ENCODE measurements at places on chromosomes 11 and 22. TPM values are rescaled to one million over a fixed set of nuclear protein-coding genes. Genes with fewer than 3 reads are reported as not detected.

Gene UBXN1
- total RNA-seq = 162 TPM

Gene CNTF
- total RNA-seq = 1.2 TPM

Gene DCHS1
- total RNA-seq = 1.8 TPM

Gene FAM168A
- total RNA-seq = 10.0 TPM

Gene C1QTNF5
- 0.87 TPM for total RNA-seq

Gene VSIG10L2
- total RNA-seq = not detected

Gene IRAG1
- not detected for total RNA-seq

Gene APOL4
- total RNA-seq = not detected

Gene RASSF10
- 3.0 TPM for total RNA-seq

Gene LRRC32
- total RNA-seq = 0.29 TPM

Gene DCDC1
- 0.12 TPM for total RNA-seq

Gene KIAA0930
- total RNA-seq = 33.2 TPM

DNA sequence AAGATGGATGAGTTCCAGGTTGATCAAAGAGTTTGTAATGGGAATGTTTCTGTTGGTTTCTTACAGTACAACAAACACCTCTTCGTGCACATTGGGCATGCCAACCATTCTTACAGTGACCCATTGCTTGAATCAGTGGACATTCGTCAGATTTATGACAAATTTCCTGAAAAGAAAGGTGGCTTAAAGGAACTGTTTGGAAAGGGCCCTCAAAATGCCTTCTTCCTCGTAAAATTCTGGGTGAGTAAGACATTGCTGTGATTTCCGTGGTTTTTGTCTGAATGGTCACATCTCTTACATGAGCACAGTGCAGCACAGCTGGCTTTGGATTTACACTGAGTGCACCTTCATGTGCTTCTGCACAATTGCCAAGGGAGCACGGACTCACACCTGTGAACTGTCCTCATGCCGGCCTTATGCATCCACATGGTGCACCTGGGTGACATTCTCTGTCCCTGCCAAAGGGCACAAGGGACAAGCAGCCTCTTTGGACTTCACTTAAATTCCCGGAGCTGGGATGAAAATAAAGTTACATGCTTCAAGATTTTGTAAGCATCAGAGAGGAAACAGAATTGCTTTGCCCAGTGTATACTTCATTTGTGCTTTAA is 107.1 kb upstream of the RASSF10 start:
- DNase-seq = no peak

DNA sequence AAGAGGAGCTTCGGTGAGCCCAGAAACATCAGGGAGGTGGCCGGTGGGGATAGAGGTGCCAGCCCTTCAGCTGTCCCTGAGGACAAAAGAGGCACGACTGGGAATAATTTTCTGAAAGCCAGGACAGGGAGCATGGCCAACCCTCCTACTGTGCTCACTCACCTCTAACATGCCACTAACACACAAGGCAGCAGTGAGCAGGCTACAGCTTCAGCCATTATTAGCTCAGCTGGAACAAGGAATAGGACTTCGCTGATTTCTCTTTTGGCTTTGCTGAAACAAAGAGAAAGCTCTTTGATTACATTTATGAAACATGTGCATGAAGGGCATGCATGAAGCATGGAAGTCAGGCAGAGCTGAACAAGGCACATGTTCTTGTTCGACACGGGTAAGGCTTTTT is 12.1 kb upstream of the OR10A5 start:
- DNase-seq = no peak

DNA sequence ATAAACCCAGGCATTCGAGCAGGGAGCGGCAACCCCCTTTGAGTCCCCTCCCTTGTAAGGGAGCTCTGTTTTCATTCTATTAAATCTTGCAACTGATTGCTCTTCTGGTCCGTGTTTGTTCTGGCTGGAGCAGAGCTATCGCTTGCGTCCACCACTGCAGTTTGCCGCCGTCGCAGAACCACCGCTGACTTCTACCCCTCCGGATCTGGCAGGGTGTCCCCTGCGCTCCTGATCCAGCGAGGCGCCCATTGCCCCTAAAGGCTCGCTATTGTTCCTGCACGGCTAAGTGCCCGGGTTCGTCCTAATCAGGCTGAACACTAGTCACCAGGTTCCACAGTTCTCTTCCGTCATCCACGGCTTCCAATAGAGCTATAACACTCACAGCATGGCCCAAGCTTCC is 10.4 kb upstream of the MS4A7 start:
- no peak for DNase-seq

GRCh38 chr11:35173616-35174566 is 34.9 kb downstream of the CD44 start:
- no peak for DNase-seq

GRCh38 chr11:84372381-84372950 is 1086.3 kb upstream of the CCDC90B start:
- no peak for DNase-seq

GRCh38 chr22:38026130-38027111 is 30.8 kb upstream of the PICK1 start:
- no peak for DNase-seq

GRCh38 chr11:11982975-11983374 is 25.5 kb downstream of the DKK3 start:
- DNase-seq = no peak

- DNase-seq = no peak
Measured at GRCh38 chr11:130580891-130581492, 132.5 kb downstream of the ADAMTS15 start.

DNA sequence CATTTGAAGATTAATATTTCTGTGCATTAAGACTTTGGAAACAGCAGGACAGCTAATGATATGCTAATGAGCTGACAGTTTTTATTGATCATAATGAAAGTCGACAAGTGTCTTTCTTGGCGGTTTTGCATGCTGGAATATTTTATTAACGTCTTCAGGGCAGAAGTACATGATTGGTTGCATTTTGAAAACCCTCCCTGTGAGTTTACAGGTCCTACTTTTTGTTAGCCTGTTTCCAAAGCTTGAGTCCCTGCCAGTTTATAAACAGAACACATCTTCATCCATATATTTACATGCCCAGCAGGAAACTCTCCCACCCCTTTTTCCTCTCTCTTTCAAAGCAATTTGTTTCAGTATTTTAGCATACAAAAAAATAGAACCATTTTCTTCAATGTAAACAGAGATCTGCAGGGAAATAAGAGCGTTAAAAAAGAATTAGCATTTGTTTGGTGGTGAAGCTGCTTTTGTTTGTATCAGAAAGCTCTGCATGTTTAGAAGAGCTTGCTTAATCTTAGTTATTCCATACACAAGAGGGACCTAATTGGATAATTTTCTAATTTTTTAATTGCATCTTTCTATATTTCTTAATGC is 243.6 kb downstream of the NELL1 start:
- DNase-seq = no peak

DNA sequence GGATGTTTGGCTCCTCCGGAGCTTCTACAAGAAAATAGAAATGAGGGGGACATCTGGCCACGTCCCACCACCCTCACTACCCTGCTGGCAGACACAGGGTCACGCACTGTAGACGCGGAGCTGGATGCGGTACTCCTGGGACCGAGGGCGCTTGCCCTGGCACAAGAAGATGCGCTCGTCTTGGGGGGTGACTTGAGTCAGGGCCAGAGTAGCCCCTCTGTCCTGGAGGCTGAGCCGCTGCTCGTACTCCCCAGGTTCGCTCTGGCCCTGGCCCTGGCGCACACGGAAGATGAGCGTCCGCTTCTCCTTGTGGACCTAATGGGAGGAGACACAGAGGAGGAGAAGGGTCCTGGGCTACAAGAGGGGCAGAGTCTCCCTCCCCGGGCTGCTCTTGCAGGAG is 2.2 kb downstream of the MCAM start:
- DNase-seq = no peak

GRCh38 chr22:39732625-39733024 is 160.9 kb downstream of the ENTHD1 start:
- DNase-seq = no peak

- no peak for DNase-seq
Measured at GRCh38 chr11:11944444-11944843, 64.0 kb downstream of the DKK3 start.

- no peak for DNase-seq
Measured at GRCh38 chr11:33001281-33001680, 14.4 kb upstream of the DEPDC7 start.

- no peak for DNase-seq
Measured at GRCh38 chr22:50208939-50209892, 8.4 kb downstream of the SELENOO start.

GRCh38 chr11:62033191-62034035 is 66.0 kb upstream of the FTH1 start:
- DNase-seq = no peak

Measured in epithelial cell of proximal tubule (primary cell).